ENCODE measurements at places on chromosomes 12 and 14.

- DNase-seq, result no peak
Measured at GRCh38 chr12:7162691-7163114, 26.8 kb upstream of the PEX5 start.

DNA sequence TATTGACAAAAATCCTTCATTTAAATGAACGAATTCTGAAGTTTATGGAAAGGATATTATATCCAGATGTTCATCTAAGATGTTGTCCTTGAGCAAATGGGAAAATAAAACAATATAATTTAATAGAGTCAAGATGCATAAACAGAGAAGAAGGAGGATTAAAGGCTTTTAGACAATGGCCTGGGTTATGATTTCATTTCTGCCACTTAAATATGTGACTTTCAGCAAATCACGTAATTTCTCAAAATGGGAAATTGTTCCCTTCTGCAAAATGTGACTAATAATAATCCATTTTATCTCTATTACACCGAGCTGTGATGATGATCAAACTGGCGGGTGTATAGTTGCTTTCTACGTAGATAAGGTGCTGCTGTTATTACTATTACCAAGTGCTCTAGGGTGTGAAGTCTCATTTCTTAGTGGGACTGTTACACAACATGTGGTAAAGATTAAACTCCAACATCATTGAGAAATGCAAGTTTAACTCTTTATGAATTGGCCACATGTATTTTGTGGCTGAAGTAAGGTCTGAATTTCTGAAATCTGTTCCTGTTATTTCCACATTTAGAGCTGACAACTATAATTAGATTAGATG, 157.0 kb downstream of the MYRFL start:
- no peak for DNase-seq

GRCh38 chr14:23095196-23096108, at the start of gene C14orf119:
C14orf119 (plus strand) TSS chr14:23095505; CDS start chr14:23097659, 2,154 bp downstream.
- DNase-seq, result no peak

DNA sequence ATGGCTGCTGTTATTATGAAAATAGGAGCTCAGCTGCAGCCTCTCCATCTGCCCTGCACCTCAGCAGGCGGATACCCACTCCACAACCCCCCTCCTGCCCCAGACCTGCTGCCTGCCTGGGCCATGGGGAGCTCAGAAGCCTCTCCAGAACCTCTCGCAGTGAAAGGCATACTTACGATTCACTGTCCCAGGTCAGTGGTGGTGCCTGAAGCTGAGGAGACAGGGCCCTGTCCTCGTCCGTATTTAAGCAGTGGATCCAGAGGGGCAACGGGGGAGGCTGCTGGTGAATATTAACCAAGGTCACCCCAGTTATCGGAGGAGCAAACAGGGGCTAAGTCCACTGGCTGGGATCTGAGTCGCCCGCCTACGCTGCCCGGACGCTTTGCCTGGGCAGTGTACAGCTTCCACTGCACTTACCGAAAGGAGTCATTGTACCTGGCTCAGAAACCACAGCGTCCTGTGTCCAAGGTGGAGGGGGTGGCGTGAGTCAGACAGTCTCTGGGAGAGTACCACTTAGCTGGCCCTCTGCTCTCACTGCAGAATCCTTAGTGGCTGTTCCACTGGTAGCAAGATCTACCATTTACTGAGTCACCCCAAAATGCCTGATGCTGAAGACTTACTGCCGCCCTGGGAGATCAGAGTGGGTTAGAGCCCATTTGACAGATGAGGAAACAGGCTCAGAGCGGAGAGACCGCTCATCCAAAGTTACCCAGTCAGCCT, at the start of gene SERPINA1:
SERPINA1 (minus strand) TSS at position 219 of the 720 bp plus-strand sequence. CDS start 5,365 bp downstream, outside the sequence.
- DNase-seq, result no peak

DNA sequence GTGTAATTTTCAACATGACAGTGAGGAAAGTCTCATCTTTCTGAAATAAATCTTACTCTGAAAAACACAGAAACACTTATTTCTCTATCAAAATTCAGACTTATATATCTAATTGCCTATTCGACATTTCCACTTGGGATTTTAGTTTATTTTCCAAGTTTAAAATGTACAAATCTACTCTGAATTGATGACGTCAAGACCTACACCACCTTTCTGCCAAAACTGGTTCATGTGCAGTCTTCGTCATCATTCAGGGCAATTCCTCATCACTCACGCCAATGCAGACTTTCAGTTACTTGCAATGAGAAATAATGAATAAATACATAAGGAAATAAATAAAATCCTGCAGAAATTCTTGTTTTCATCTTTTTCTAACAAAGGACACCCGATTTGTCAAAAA, 843.8 kb downstream of the C12orf50 start:
- DNase-seq, result no peak
